ENCODE measurements at places on chromosomes 5 and 9.

DNA sequence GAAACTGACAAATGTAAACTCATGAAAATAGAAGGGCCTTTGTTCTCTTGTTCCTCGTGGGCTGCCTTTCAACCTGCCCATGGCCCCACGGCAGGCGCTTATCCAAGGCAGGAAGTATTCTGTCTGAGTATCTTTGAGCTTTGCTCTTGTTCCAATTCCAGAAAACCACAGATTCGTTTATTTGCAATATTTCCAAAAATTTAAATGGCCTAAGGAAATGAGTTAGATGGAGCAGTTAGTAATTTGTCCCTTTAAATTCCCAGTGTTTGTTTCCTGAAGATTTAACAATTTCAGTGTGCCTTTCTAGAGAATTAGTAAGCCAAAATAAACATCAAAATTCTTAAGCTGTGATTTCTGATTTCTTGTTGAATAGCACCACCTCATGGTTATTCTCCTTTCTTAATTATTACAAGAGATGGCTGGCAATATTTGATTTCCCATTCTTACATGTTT, 299.4 kb upstream of the RASA1 start:
- peak; percentile 38 for DNase-seq

GRCh38 chr5:55226027-55226933, 835 bp downstream of the MCIDAS start:
- DNase-seq = no peak

DNA sequence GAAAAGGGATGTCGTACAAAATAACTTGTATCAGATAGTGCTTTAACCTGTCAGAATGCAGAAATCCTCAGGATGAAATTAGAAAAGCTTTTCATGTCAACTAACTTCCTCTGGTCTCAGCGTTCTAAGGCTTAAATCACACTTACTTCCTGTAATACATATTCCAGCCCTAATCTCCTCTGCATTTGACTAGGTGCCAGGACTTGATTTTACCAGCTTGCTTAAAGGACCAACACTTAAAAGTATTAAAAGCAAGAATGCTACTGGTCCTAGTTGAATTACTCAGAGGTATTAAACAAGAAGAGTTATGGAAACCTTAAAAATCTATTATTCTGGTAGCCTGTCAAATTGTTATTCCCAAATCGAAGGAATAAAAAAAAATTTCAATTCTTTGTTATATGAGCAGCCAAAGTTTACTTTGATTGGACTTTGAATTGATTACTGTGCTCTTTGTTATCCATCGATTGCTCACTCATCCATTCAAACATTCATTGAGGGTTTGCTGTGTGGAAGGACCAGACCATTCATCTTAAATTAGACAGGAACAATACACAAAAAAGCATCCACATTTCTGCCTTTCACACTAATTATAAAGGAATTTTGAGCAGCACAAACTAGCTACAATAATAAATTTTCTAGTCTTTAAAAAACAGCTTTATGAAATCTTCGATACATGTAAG, 108.7 kb downstream of the MUSK start:
- no peak for DNase-seq

DNA sequence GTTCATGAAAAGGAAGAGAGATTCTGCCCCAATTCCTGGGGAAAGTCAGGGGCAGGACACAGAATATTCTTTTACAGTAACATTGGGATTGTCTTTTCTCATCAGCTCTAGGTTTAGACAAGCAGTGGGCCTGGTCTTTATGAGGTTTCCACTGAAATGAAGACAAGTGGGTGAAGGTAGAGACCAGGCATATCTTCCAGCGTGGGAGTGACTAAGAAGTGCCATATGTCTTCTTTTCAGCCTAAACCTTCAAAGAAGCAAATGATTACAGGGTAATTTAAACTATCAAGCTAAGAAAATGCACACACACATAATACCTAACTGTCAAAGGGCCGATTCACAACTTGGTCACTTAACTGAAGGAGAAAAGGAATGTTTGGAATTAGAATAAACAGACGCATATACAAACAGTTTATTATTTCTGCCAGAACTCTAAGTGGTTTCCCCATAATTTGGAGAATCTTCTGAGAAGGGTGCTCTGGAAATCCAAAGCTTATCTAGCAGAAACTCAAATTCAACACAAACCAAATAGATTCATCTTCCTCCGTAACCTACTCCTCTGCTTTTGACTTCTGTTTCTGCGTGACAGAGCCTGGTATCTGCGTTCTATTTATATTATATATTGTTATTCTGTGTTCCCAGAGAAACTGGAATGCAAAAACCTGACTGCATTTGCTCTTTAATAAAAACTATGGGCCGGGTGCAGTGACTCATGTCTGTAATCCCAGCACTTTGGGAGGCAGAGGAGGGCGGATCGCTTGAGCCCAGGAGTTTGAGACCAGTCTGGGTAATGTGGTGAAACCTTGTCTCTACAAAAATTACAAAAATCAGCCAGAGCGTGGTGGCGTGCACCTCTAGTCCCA, 22.0 kb upstream of the TEK start:
- no peak for DNase-seq

GRCh38 chr5:154059039-154059430, 20.3 kb downstream of the MFAP3 start:
- DNase-seq = no peak

GRCh38 chr5:9766581-9766980, 136.4 kb upstream of the TAS2R1 start:
- no peak for DNase-seq

- no peak for DNase-seq
Measured at GRCh38 chr9:88920645-88921044, 70.6 kb upstream of the S1PR3 start.

- DNase-seq = no peak
Measured at GRCh38 chr9:92745331-92745730, 19.3 kb downstream of the BICD2 start.

DNA sequence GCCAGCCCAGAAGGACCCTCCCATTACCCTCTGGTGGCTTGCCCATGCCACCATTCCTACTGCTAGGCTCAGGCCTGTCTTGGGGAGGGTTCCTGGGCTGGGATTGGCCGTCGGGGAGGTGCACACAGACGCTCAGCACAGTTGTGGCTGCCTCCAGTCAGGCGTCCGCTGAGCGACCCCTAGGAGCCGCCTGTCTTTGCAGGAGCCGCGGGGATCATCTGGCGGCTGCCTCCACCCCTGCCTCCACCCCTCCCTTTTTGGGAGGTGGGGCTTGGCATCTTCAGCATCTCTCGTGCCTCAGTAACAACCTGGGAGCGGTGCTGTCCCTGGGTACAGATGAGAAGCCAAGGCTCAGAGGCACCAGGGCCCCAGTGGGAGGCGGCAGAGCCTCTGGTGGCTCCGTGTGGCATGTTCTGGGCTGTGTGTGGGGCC, 39.6 kb downstream of the RXRA start:
- DNase-seq = peak; percentile 32

DNA sequence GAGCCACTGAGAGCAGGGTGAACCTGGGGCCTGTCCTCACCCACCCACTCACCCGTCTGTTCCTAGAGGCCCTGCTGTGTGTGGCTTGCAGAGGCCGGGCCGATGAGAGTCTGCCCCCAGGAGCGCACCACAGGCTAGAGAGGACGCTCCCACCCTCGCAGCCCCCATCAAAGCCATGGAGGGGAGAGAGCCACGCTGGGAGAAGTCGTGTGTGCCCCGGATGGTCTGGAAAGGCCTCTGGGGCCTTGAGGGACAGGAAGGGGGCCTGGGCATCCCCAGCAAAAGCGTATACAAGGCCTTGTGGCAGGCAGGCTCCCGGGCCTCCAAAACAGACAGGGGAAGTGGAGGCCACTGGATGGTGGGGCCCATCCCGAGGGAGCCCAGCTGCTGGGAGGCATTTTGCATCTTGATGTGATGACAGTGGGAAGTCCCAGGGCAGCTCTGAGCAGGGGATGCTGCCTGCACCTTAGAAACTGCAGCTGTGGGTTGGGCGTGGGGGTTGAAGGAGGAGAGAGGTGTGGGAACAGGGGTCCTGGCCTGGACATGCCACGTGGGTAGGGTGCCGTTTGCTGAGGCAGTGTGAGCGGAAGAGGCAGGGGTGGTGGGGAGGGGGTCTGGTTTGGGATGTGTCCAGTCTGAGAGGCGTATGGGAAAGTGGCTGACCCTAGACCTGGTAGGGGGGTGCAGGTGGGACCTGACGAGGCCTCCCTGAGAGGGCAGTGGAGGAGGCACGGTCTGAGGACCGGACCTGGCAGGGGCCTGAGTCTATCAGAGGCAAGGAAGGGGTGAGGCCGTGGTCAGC, 43.0 kb upstream of the NOTCH1 start:
- no peak for DNase-seq

DNA sequence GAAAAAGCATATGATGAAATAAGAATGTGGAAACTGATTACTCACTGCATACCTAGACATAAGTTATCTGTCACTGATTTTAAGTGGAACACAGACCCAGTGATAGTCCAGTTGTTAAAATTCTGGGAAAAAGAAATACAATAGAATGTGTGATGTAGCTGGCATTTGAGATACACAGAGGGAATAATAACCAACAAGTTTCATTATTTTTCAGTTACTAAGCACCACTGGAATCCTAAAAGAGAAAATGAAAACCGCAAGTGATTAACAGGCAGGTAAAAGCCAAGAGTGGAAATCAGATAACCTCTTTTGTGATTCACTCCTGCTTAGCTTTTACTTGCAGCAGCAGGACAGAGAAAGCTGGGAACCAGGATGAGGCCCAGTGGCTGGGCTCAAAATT, 994.0 kb upstream of the SEMA6A start:
- no peak for DNase-seq

GRCh38 chr5:159038907-159039306, 60.8 kb downstream of the EBF1 start:
- peak; percentile 79 for DNase-seq

GRCh38 chr5:77356740-77357139, 135.4 kb downstream of the WDR41 start:
- peak; percentile 47 for DNase-seq

DNA sequence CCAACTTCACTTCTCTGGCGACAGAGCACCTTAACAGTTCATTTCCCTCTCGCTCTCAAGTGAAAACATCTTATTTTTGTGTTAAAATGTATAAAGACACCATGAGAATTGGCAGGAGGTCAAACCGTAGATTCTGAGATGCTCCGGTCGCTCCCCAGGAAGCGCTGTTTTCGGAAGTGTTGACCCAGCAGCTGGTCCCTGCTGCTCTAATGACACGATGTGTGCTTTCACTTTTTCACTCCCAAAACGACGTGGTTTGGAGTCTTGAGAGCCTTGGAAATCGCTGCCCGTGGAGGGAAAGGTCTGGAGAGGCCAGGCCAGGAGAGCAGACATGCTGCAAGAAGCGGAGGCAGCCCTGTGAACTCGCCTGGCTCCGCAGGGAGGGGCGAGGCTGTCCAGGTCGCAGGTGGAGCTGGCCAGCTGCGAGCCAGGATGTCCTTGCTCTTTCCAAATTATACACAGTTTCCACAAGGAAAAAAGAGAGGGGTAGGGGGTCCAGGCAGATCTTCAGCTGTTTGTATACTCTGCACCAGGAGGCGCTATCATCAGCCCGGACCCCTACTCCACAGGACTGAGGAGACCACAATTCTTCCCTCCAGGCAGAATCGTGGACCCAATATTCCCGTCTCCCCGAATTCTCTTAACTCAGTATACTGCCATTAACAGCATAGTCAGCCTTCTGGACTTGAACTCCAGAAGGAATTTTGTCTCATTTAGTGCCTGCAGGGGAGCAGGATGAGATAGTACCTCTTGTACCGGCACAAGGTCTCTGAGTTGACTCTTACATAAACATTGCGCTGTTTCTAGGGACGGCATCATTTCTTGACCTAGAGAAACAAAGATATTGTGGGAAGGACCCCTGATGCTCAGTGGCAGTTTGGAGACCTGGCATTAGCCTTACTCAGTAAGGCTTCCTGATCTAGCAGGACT, 248.6 kb upstream of the ANKRD55 start:
- DNase-seq = no peak

DNA sequence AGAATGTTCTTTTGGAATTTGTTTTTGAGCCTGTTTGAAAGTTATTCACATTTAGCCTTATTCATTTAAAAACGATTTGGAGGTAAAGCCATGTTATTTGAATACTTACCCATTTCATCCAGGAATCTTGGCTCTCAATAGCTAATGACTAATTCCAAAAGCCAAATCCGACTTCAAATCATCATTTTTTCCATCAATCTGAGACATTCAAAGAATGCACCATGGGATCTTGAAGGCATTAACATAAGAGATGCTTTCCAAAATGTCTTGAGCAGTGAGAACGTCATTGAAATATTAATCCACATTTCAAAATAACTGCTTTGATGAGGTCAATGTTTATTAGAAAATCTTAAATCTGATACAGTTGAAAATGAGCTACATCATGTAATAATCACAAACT, 617.0 kb upstream of the RORB start:
- no peak for DNase-seq

GRCh38 chr9:78118742-78119473, 87.3 kb upstream of the GNAQ start:
- DNase-seq = peak; percentile 10

- DNase-seq = no peak
Measured at GRCh38 chr9:27934471-27934870, 361.2 kb upstream of the C9orf72 start.

GRCh38 chr5:116478491-116478890, 96.1 kb downstream of the SEMA6A start:
- no peak for DNase-seq

- no peak for DNase-seq
Measured at GRCh38 chr5:171574376-171574775, 154.9 kb downstream of the FGF18 start.

GRCh38 chr9:35322075-35322885, 160.5 kb downstream of the UNC13B start:
- no peak for DNase-seq

- no peak for DNase-seq
Measured at GRCh38 chr5:123512611-123513461, 859 bp downstream of the CSNK1G3 start.

GRCh38 chr5:102753889-102754766, 977 bp upstream of the PAM start:
- DNase-seq = no peak

GRCh38 chr5:72940082-72940481, 15.8 kb upstream of the FCHO2 start:
- no peak for DNase-seq

- DNase-seq = no peak
Measured at GRCh38 chr5:172714491-172715420, 56.2 kb downstream of the DUSP1 start.

DNA sequence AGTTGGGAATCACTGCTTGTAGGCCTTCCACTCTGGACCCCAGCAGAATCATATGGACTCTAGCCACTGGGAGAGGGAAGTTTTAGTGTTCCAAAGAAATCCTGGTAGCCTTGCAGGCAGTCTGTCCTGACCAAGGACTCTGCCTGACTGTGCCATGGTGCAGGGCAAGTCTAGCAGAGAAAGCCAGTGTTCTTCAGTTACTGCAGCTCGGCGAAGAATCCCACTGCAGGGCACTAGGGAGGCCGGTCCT, 20.3 kb upstream of the MATR3 start:
- no peak for DNase-seq

- no peak for DNase-seq
Measured at GRCh38 chr9:125099816-125100215, 43.5 kb downstream of the SCAI start.

DNA sequence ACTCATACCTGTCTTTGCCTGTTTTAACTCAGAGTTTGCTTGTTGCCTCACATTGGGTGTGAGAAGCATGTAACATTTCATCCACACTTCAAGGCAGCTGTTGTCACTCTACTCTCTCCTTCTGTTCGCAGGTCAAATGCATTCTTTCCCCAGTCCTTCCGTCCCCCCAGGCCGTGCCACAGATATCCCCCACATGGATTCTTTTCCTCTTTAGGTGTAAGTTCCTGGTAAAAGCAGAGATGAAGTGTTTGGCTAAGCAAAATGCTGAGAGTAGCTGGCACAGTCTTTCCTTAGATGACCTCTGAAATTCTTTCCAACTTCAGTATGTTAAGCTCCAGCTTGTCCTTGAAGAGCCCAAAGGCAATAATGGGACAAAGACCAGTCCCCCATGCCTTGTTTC, 328.2 kb downstream of the SLIT3 start:
- no peak for DNase-seq
